ENCODE measurements at places on chromosomes 3 and 15.

DNA sequence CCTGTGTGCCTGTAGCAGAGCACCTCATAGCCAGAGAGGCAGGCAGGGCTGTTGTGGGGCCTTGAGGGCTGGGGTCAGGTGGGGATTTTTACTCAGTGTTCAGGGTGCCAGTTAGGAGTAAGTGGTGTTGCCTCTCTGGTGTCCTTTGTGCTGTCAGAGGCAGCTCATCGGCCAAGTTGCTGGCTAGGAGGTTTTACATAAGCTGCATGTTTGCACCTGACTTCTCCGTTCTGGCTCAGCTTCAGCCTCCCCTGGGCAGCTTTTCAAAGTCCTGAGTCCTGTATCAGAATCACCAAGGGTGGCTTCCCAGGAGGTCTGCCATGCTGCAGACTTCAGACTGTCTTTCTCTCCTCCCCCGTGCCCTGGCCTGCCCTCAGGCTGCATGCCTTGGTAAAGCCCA, 242.6 kb upstream of the TPM1 start:
- peak; percentile 35 for DNase-seq

DNA sequence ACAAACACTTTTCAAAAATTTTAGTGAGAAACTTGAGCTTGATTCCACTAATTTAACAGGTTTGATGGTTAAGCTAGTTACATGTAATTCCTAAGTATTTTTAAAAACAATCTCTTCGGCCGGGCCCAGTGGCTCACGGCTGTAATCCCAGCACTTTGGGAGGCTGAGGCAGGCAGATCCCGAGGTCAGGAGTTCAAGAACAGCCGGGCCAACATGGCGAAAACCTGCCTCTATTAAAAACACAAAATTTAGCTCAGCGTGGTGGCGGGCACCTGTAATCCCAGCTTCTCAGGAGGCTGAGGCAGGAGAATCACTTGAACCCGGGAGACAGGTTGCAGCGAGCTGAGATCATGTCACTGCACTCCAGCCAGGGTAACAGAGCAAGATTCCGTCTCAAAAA, 25.3 kb downstream of the TRA2B start:
- no peak for DNase-seq

- DNase-seq = no peak
Measured at GRCh38 chr3:16290827-16291196, 25.8 kb downstream of the OXNAD1 start.

DNA sequence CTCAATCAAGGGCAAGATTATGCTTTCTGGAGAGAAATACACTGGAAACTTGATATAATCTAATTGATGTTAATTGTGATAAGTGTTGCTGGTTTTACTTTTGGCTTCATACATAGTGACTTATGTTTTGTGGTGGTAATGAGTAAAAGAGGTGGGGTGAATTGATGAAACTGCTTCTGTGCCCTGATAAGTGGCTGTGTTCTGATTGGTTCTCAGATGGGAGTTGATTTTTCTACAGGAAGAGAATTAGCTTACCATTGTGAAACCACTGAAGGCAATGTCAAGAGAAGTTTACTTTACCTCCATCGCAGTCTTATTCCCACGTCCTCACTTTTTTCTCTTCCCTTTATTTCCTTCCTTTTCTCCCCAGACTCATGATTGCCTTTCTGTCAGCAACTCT, 23.8 kb downstream of the TMEM45A start:
- DNase-seq = no peak

DNA sequence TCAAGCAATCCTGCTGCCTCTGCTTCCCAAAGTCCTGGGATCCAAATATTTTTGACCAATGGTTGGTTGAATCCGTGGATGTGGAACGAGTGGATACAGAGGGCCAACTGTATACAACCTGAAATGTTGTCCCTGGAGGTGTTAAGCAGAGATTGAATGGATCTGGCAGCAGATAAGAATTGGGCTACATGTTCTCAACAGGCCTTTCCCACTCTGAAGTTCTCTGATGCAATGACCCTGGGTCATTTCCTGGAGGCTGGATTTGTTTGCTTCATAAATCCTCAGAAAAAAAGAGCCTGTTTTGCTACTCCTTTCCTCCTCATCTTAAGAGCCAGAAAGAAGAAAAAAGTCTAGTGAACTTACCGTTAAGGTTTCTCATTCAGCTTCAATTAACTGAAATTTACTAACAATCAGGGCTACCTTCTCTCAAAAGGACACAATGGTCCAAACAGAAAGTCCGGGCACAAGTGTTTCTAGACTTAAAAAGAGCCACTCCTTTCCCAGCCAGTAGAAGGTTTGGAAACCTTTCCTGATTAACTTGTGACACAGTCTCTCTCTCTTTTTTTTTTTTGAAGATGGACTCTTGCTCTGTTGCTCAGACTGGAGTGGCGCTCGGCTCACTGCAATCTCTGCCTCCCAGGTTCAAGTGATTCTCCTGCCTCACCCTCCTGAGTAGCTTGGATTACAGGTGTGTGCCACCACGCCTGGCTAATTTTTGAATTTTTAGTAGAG, 6.5 kb downstream of the ARHGEF3 start:
- DNase-seq = peak; percentile 60

DNA sequence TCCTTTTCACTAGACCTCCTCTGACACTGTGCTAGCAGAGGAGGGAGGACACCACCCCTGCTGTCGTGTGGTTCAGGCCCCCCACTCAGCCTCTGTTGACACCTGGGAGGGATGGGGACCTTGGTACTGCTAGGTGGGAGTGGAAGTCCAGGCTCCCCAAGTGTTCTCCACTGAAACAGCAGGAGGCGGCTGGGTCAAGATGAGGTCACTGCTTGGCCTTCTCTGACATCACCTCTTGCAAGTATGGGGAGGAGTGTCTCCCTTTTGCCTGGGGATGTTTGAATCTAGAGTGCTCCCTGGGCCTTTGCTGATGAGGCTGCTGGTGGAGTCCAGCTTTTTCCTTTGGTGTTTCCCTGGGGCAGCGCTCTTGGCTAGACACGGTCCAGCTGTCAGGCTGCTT, 101.5 kb downstream of the CHRNA7 start:
- no peak for DNase-seq

- no peak for DNase-seq
Measured at GRCh38 chr3:25084016-25084415, 344.0 kb upstream of the RARB start.

DNA sequence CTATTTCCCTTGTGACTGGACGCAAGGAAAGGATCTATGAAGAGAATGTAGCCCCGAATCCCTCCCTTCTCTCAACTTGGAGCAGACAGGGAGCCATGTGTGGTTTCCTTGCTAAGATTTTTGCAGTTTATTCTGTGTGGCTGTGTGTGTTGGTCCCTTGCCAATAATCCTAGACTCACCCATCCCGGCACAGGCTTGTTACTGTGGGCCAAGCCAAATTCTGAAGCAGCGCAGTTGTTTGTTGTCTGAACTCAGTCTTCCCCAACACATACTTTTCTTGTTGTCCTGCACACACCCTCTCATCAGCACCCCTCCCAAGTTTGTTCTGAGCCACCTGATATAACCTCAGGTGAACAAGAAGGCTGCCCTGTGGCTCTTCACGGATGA, 193.3 kb upstream of the CTDSPL start:
- DNase-seq = peak; percentile 72

DNA sequence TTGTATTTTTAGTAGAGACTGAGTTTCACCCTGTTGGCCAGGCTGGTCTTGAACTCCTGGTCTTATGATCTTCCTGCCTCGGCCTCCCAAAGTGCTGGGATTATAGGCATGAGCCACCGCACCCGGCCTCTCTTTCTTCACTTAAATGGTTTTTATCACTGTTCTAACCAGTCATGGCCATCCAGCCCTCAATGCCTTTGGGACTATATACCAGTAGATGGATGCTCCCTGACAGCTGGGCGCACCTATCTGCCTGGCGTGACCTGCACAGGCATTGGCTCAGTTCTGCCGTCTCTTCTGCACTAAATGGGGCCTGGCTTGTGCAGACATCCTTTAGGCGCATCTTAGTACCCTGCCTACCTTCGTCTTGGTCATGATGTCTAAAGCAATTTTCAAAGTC, 233.4 kb downstream of the ADAMTS17 start:
- DNase-seq = no peak

DNA sequence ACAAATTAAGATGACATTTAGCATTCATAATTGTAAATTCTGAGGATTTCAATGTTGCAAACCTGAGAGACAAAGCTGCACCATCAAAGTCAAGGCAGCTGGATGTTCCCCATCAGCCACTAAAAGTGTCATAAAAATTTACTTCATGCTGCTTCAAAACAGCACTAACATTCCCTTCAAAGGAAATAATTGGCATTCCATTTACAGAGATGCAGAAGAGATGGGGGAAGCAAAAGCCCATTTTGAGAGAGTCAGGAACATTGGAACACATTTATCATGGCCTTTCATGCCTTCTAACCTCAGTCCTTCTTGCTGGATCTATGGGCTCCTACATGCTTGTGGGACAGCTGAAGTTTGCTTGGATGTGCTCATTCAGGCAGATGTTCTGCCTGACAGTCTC, 6.4 kb upstream of the TMEM158 start:
- no peak for DNase-seq

- DNase-seq = no peak
Measured at GRCh38 chr15:77479015-77479414, 58.3 kb downstream of the HMG20A start.

DNA sequence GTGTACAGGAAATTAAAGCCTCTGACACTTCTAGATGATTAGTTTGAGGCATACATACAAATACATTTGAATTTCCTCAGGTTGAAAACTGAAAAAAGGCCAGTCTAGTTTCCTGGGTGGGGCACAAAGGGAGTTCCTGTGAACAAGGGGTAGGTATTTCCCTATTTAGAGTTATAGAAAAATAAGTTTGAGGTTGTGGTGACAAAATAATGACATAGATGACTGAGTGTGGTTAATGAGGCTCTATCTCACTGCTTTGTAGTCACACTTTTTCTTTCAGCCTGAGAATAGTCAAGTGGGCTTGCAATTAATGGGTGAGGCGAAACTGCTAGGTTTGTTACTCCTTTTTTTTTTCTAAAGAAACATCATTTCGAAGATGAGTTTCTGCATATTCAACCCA, 4.3 kb downstream of the SLCO3A1 start:
- DNase-seq = no peak

- no peak for DNase-seq
Measured at GRCh38 chr3:105800320-105800719, 68.5 kb downstream of the CBLB start.

GRCh38 chr3:124401843-124402242, 328.4 kb upstream of the UMPS start:
- peak; percentile 75 for DNase-seq

- DNase-seq = no peak
Measured at GRCh38 chr15:92651877-92652575, 3.5 kb downstream of the FAM174B start.

DNA sequence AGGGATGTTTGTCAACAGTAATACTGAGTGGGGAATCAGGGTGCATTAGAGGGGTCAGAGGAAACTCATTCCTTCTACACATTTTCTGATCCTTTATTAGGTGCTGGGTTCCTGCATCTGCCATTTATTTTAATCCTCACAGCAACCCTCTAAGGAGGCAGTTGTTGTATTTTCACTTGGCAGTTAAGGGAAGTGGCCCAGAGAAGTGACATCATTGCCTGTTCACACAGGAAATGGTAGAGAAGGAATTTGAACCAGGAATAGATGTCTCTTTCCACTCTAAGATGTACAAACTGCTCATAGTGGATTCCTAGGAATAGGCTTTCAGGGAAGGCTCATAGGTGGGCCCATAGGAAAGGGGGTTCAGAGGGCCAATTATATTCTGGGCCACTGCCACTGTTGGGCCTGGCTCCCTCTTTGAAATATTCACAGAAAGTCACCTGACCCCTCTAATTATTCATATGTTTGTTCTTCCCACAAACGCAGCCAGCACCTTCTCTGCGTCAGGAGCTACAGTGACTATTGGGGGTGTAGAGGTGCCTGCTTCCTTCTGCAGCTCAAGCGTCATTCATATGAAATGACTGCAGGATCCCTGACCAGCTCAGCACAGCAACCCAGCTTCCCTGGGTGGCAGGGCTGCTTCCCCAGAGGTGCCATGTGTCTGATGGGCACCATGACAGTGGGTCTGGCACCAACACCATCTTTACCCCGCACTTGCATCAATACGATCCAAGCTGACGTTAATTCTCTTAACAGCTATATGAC, 163.9 kb upstream of the SMAD3 start:
- no peak for DNase-seq

- no peak for DNase-seq
Measured at GRCh38 chr15:76328958-76329357, 7.6 kb upstream of the ISL2 start.

Measured in umbilical cord (tissue), 2 donors.